ENCODE measurements at places on chromosomes 11 and 22. TPM values are rescaled to one million over a fixed set of nuclear protein-coding genes. Genes with fewer than 3 reads are reported as not detected.

DNA sequence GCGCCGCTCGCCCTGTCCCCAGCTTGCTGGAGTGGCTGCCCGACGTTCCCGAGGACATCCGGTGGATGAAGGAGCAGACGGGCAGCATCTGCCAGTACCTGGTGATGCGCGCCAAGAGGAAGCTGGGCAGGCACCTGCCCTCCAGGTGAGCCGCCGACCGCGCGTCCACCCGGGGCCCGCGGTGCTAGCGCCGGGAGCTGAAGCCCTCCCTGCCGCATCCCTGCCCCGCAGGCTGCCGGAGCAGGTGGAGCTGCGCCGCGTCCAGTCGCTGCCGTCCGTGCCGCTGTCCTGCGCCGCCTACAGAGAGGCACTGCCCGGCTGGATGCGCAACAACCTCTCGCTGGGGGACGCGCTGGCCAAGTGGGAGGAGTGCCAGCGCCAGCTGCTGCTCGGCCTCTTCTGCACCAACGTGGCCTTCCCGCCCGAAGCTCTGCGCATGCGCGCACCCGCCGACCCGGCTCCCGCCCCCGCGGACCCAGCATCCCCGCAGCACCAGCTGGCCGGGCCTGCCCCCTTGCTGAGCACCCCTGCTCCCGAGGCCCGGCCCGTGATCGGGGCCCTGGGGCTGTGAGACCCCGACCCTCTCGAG, 3.3 kb upstream of the CRACR2B start:
- peaks cover 20% of the 10 kb centered on the region for H3K27me3 ChIP-seq
- H3K36me3 ChIP-seq, result peaks cover 10% of the 10 kb centered on the region
- no peak for DNase-seq
- H3K4me3 ChIP-seq, result no peak overlapping the region

DNA sequence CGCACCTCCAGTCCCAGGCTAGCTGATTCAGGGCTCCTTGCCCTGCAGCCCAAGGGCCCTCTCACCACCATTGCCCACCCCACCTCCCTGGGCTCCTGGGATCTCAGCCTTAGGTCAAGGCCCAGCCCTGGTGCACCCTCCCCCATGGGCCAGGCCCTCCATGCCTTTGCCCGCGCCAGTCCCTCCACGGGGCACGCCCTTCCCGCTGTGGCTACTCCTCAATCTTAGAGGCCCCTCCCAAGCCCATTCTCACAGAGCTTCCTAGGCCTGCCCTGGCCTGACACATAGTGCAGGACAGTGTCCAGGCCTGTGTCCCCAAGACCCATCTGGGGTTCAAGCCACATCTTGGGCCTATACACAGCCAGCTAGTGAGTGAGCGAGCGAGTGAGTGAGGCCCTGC, 6.9 kb downstream of the GP1BB start:
- no peak overlapping the region for H3K4me3 ChIP-seq
- H3K27me3 ChIP-seq, result peaks cover 3% of the 10 kb centered on the region
- H3K27ac ChIP-seq, result no peak overlapping the region
- no peaks in the 10 kb centered on the region for H3K36me3 ChIP-seq
- no peak for DNase-seq

The EWSR1 gene
- 329 TPM for total RNA-seq

- no peaks in the 10 kb centered on the region for H3K36me3 ChIP-seq
- H3K4me3 ChIP-seq, result no peak overlapping the region
- H3K27me3 ChIP-seq, result peaks cover 10% of the 10 kb centered on the region
- DNase-seq, result no peak
- H3K27ac ChIP-seq, result no peak overlapping the region
These were observed 1423.8 kb downstream of the TBC1D22A start for GRCh38 chr22:48186146-48186790.

The CDCA5 gene
- 109 TPM for total RNA-seq
